Natural killer cell treated with Interleukin-12 subunit alpha and Interleukin-12 subunit beta and Interleukin-15 and Interleukin-18, amount 100 ng/mL, for 72 hours (primary cell): ENCODE measurements at places on chromosomes 13 and 19. TPM values are rescaled to one million over a fixed set of nuclear protein-coding genes. Genes with fewer than 3 reads are reported as not detected.
A peak's percentile ranks its signal among the peaks of the same experiment; 100 is the strongest.

DNA sequence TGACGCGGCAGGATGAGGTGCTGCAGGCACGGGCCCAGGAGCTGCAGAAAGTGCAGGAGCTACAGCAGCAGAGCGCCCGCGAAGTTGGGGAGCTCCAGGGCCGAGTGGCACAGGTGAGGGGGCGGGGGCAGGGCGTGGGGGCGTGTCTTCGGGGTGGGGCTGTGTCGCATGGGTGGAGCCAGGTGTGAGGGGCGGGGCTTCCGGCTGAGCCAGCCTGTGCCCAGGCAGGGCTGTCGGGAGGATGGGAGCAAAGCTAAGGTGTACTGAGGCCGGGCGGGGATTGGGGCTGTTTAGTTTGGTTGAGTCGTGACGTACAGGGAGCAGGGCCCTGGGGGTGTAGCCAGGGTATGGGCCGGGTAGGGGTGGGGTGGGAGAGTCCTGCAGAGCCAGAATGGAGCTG lies 62.3 kb downstream of the KCNC3 start:
- DNase-seq = no peak

DNA sequence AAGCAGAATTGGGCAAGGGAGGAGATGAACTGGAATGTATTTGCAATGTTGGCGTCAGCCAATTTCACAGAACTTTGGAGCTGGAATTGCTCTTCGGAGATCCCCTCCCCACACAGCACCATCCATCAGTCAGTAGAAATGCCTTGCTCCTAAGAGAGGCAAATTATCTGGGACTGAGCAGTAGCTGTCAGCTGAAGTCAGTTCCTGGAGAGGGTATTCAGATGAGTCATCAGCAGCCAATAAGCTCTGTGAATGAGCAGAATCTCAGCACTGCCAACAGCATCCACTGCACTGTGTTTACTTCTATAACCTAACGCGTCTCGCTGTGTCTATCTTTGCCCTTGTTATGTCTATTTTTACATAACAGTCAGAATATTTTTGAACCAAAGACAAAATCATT lies 213.7 kb downstream of the SLITRK5 start:
- DNase-seq = no peak

- DNase-seq = no peak
Measured at GRCh38 chr13:76904507-76904906, 18.3 kb upstream of the KCTD12 start.

DNA sequence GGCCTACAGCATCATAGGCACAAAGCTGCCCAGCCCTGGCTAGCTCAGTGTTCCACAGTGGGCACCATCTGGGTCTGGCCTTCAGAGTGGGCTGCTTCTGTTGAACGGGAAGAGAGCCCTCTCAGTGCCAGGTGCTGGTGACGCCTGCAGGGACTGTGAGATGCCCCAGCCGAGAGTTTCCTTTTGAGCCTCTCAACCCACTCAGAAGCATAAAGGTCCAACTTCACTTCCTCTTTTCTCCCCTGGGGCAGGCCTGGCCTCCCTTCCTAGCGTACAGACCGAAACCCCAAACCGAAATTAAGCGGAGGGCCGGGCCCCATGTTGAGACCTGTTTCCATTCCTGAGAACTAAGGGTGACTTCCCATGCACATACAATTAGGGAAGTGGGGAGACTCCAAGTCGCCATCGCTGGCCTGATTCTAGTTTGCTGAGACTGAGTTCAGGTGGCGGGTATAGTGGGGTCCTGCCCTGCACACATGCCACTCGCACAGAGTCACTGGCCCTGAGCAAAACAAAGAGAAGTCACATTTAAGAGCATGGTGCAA lies 6.9 kb downstream of the RAB8A start:
- peak; percentile 85 for DNase-seq

GRCh38 chr13:79404361-79404760 lies 1.7 kb downstream of the RBM26 start:
- no peak for DNase-seq

DNA sequence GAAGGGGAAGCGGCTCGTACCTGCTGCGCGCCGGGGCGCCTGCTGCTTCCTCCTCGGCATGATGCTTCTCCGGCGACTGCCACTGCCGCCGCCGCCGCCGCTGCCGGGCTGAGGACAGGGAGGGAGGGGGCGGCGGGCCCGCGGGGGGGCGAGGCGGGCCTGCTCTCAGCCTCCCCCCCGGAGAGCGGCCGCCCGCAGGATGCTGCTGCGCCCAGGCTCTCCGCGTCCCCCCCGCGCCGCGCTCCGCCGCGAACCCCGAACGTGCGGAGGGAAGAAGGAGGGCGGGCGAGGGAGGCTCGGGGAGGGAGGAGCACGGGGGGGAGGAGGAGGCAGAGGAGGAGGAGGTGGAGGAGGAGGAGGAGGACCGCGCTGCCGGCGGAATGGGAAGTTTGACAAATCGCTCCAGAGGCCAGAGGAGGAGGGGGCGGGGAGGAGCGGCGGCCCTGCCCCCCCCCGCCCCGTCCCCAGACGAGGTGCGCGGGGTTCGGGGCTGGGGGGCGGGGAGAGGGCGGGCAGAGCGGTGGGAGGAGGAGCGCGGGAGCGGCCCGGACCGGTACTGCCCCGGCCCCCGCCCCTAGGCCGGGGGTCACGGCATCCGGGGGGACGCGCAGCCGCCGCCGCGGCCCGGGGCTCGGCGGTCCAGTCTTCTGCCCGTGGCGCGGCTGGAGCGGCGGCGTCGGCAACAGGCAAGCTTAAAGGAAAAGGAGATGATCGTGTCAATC lies at the start of gene TSHZ3:
Gene TSHZ3 (minus strand): TSS at position 277 of the 722 bp plus-strand sequence. CDS start 217 bp downstream, at position 60.
- peak; percentile 71 for DNase-seq

SOX1 gene
- not detected for total RNA-seq

PDE4C gene
- 0.22 TPM for total RNA-seq

CFAP97D2 gene
- total RNA-seq = not detected

GRIK5 gene
- 0.21 TPM for total RNA-seq

LRRC8E gene
- not detected for total RNA-seq

GGN gene
- total RNA-seq = not detected

RLN3 gene
- not detected for total RNA-seq

TRPC4 gene
- total RNA-seq = not detected
